Left hindlimb (tissue), 1 donor: ENCODE measurements at places on chromosomes 11 and 22.

DNA sequence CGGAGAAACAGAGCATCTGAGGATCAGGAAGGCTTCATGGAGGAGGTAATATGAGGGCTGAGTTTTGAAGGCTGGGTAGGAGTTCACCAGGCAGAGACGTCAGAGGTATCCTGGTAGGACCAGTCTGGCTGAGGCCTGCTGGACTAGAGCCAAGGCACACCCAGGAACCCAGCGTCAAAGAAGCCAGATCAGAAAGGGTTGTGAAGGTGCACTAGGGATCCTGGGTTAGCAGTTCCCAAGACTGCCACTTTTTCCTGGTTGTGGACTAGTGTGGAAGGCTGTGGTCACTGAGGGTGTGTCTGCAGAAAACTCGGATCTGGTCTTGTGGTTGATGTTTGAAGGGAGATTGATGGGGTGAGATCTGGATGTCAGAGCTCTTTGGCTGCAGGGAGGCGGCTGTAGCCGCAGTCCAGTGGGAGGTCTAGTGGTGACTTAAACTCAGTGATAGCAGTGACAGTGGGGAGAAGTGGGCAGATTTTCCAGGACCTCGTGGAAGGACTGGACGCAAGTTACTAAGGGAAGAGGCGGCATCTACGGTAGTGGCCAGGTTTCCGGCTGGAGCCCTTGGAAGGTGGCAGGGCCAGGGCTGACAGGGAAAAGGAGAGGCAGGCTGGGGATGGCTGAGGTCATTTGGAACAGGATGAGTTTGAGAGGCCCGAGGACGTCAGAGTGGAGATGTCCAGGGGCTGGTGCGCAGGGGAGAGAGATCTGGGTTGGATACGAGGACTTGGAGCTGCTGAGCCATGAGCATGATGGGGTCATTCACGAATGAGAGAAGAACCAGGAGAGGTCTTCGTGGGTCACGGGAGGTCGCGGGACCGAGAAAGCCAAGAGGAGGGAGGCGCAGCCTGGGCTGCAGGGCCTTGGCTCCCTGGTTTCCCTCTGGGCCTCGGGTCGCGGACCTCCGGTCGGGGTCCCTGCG, 10.9 kb downstream of the RELA start:
- peak; percentile 74 for DNase-seq

DNA sequence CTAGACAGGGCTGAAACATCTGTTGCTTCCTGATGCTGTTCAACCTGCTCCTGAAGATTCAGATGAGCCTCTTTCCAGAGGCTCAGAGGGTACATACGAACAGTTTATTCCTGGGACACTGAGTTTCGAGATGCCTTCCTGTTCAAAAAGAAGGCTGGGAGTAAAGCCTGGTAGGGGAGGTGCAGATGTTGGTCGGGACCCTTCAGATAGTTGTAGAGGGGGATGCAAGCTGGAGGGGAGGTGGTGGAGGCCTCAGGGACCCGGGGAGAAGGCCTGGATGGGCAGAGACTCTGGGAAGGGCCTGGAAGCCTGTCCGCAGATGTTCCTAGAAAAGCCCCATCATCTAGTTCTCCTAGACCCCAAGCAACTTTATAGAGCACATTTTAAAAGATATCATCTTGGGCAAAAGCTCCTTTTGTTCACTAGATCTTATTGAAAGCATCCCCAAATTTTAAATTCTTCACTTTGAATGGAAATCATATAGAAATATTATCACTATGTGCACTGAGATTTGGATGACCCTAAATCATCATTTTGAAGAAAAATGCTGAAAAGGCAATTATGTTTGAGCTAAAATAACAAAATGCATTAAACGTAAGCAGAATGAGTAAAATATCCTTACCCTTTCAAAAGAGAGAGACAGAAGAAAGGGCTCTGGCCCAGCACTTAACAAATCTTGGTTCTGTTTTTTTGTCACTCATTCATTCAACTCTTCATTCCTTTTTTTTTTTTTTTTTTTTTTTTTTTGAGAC, 41.2 kb downstream of the RTL6 start:
- no peak for DNase-seq

- DNase-seq = no peak
These were observed 43.0 kb upstream of the CFAP300 start for GRCh38 chr11:102004220-102004619.

- no peak for DNase-seq
These were observed 475.8 kb upstream of the LRRC4C start for GRCh38 chr11:41935241-41935640.

- DNase-seq = peak; percentile 23
These were observed 1.7 kb upstream of the LINC01488 start for GRCh38 chr11:69479591-69480271.

- DNase-seq = no peak
These were observed 1.7 kb downstream of the TMEM184B start for GRCh38 chr22:38271101-38271500.

GRCh38 chr11:34254011-34254410, 103.8 kb downstream of the ABTB2 start:
- no peak for DNase-seq

GRCh38 chr11:335779-336658, 15.4 kb upstream of the IFITM3 start:
- peak; percentile 66 for DNase-seq

- DNase-seq = no peak
These were observed 19.7 kb downstream of the SCUBE2 start for GRCh38 chr11:9071692-9072091.

DNA sequence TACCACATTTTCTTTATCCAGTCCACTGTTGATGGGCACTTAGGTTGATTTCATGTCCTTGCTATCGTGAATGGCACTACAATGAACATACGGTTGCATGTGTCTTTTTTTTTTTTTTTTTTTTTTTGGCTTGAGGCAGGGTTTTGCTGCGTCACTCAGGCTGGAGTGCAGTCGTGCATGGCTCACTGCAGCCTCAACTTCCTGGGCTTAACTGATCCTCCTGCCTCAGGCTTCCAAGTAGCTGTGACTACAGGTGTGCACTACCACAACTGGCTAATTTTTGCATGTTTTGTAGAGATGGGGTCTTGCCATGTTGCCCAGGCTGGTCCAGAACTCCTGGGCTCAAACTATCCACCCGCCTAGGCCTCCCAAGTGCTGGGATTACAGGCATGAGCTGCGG, 1.5 kb upstream of the CCDC90B start:
- DNase-seq = no peak
